ENCODE measurements at places on chromosomes 16 and 17.

GRCh38 chr17:80760511-80760911 lies 215.9 kb downstream of the RPTOR start:
- H3K36me3 ChIP-seq, result no peaks in the 10 kb centered on the region
- H3K4me3 ChIP-seq, result no peak overlapping the region
- H3K4me1 ChIP-seq, result peaks cover 57% of the 10 kb centered on the region
- no peak overlapping the region for H3K27ac ChIP-seq

DNA sequence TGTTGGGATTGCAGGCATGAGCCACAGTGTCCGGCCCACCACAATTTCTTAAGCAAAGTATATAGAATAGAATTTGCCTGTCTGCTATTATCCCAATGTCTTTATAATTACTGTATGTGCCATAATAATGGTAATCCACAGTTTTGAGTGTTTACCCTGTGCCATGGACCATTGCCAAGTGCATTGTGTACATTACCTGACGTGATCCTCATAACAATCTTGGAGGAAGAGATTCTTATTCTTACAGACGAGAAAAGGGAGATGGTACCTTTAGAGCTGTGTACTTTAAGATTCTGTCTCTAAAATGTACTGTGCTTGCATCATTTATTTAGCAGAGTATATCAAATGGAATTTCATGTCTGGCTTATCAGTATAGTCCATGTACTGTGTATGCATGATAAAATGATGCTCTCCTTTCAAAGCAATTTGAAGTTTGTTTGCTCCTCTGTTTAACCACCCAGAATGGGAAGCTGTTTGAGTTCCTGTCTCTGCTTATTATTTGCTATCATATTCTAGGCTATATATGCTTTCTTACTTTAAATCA lies 13.8 kb upstream of the CDR2 start:
- no peak overlapping the region for H3K27ac ChIP-seq
- no peaks in the 10 kb centered on the region for H3K36me3 ChIP-seq
- H3K27me3 ChIP-seq, result no peaks in the 10 kb centered on the region
- no peak for DNase-seq

DNA sequence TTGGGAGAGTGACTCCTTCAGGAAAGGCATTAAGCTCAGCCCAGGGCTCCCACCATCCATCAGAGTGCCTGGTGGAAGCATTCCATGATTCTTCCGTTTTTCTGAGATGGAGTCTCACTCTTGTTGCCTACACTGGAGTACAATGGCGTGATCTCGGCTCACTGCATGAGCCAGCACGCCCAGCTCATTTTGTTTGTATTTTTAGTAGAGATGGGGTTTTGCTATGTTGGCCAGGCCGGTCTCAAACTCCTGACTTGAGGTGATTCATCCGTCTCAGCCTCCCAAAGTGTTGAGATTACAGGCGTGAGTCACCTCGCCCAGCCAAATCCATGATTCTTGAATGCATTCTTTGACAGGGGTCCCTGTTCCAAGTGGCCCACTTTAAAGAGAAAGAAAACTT lies 23.1 kb downstream of the MIS12 start:
- DNase-seq, result no peak
- H3K27ac ChIP-seq, result no peak overlapping the region
- H3K4me1 ChIP-seq, result peaks cover 30% of the 10 kb centered on the region
- H3K4me3 ChIP-seq, result no peak overlapping the region

- H3K4me1 ChIP-seq, result no peaks in the 10 kb centered on the region
- H3K27me3 ChIP-seq, result peaks cover 14% of the 10 kb centered on the region
- no peak overlapping the region for H3K4me3 ChIP-seq
- DNase-seq, result no peak
- no peaks in the 10 kb centered on the region for H3K36me3 ChIP-seq
Measured at GRCh38 chr17:74523308-74523707, 8.0 kb downstream of the CD300LB start.

GRCh38 chr16:58497468-58497867 lies 2.5 kb upstream of the NDRG4 start:
- H3K4me1 ChIP-seq, result peaks cover 23% of the 10 kb centered on the region
- no peak overlapping the region for H3K27ac ChIP-seq
- no peaks in the 10 kb centered on the region for H3K27me3 ChIP-seq
- H3K36me3 ChIP-seq, result no peaks in the 10 kb centered on the region
- no peak overlapping the region for H3K4me3 ChIP-seq

All from CD8-positive, alpha-beta memory T cell (primary cell).